ENCODE measurements at places on chromosomes 7 and 10.

- DNase-seq, result peak; percentile 84
Observed at GRCh38 chr7:64999165-65000004, 7.1 kb downstream of the ERV3-1 start.

DNA sequence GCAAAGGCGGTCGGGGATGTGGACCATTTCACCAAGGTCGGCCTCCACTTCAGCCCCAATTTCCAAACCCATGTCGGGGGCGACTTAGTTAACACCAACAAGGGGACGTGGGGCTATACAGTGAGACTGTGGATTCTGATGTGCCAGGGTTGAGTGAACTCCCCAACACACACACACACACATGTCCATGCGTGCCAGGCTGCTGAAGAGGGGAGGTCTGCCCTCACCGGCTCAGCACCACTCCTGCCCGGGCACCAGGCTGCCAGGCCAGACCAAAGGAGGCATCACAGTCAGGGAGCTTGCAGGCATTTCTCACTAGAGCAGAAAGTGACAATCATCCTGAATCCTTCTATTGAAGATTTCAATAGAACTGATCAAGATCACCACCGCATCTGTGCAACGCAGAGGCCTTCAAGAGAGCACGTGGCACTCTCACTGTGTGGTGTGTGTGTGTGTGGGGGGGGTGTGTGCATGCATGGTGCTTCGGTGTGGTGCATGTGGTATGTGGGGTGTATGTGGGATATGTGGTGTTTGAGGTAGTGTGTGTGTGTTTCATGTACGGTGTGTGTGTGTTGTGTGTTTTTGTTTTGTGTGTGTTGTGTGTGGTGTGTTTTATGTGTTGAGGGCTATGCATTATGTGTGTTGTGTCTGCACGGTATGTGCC, 403.5 kb upstream of the RNF32 start:
- DNase-seq, result no peak

- no peak for DNase-seq
Observed at GRCh38 chr10:117107238-117107637, 30.8 kb downstream of the VAX1 start.

GRCh38 chr7:47763063-47763974, 181.4 kb upstream of the TNS3 start:
- DNase-seq, result peak; percentile 68

GRCh38 chr10:68560186-68560942, at the start of gene TET1:
Gene TET1 (plus strand): TSS chr10:68560337. CDS start chr10:68572339, 12,002 bp downstream.
- no peak for DNase-seq

GRCh38 chr10:119333146-119333792, 125.9 kb downstream of the GRK5 start:
- DNase-seq, result no peak

GRCh38 chr10:23441251-23441650, 2.4 kb downstream of the OTUD1 start:
- no peak for DNase-seq

DNA sequence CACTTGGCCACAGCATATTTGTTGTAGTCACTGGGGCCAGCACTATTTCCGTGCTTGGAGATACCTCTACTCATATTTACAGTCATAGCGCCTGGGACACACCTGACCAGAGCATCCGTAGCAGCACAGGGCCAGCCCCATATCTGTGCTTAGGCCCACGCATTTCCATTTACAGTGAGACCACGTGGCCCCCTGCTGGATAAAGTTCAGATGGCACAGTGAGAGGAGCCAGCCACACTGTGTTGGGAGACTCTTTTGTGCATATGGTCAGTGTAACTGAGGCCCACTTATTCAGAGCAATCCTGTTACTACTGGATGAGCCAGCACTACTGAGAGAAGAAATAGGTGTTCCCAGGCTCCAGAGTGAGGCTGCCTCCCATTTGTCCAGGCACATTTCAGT, 455.3 kb downstream of the REEP3 start:
- no peak for DNase-seq

DNA sequence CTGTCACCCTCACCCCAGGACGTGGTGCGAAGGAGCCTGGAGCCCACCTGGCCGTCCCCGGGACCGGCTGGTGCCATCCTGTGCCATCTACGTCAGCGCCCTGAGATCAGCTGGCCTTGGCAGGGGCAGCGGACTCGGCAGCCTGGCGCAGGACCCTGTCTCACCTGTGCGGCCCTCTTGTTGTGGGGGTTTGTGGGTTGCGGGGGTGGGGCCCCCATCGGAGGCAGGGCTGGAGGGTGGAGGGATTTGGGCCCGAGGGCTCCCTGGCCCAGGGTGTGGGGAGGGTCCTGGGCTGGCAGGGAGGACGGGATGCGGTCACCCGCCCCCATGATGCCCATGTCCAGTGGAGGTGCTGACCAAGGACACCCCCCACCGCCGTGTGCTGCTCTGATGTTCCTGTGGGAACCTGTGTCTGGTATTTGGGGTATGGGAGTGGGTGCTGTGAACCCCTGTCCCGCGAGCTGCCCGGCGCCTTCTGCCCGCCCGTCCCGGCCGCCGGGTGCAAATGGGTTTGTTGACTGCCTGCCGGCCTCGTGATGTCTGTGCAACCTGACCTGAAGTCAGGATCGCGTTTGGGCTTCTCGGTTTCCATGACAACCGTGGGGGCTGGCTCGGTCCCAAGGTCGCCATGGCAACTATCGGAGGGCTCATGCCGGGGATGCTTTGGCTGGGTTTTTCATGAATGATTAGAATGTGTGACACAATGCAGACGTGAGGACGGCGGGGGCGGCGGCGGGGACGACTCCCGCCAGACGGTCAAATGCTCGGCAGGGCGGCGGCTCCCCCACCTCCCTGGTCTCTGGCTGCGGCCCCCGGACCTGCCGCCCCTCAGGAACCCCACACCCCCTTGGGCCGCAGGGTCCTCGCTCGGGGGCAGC, 7.3 kb downstream of the MAFK start:
- DNase-seq, result peak; percentile 84

- no peak for DNase-seq
Observed at GRCh38 chr7:114084002-114084471, 165.2 kb upstream of the PPP1R3A start.

DNA sequence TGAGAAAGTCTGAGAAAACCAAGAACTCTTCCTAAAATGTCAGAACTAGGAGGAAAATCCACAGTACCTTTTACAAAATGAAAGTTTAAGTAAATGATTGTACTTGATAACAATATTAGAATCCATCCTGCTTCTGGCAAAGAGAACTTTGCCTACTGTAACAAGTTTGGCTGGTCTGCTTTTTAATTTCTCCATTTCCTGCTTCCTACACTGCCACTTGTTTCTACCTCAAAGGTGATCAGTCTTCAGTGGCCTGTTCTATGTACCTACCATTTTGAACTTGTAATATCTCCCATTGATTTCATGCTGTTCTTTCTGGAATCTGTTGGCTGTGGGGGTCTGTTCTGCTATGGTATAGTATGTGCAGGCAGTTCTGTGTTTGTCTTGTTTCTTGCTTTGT, 32.9 kb upstream of the CAPZA2 start:
- no peak for DNase-seq

- DNase-seq, result no peak
Observed at GRCh38 chr7:22117222-22117621, 171.5 kb upstream of the CDCA7L start.

DNA sequence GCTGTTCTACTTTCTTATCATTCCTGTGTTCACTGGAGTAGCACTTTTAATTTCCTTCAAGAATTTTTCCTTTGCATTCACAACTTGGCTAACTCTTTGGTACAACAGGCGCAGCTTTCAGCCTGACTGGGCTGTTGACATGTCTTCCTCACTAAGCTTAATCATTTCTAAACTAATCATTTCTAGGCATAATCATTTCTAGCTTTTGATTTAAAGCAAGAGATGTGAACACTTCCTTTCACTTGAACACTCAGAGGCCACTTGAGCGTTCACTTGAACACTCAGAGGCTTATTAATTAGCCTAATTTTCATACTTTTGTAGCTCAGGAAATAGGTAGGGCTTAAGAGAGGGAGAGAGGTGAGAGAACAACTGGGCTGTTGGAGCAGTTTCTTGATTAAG, 15.9 kb downstream of the C10orf90 start:
- no peak for DNase-seq

Data from AG09309 (cell line).